Activated CD8-positive, alpha-beta T cell treated with anti-CD3 and anti-CD28 coated beads, Interleukin-2, amount 10 ng/mL, durations not matched to agents 7 days and 5 days (primary cell): ENCODE measurements at places on chromosomes 11 and 22. TPM values are rescaled to one million over a fixed set of nuclear protein-coding genes. Genes with fewer than 3 reads are reported as not detected.

DNA sequence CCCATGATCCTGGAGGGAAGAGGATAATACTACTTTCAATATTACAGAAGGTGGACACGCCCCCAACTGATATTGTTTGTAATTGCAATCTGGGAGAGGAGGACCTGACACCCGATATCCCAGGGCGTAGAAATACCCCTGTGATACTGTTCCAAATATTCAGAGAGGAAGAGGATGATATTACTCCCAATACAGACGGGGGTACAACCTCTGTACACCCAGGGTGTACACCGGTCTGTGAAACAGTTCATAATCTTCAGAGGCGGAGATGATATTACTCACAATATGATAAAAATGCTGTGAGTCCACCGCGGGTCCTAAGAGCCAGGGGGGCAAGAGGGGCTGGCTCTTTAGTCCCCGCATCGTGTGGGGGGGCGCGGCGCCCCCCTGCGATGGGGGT, 57.2 kb upstream of the ALDH3B2 start:
- H3K4me1 ChIP-seq, result peaks cover 7% of the 10 kb centered on the region
- DNase-seq, result no peak
- H3K27me3 ChIP-seq, result peaks cover 13% of the 10 kb centered on the region
- no peak overlapping the region for H3K27ac ChIP-seq
- no peaks in the 10 kb centered on the region for H3K36me3 ChIP-seq

The APOA4 gene
- not detected for total RNA-seq

- DNase-seq, result no peak
- no peak overlapping the region for H3K4me3 ChIP-seq
- no peak overlapping the region for H3K27ac ChIP-seq
- no peaks in the 10 kb centered on the region for H3K4me1 ChIP-seq
- no peaks in the 10 kb centered on the region for H3K36me3 ChIP-seq
These were observed 274.4 kb upstream of the SYN3 start for GRCh38 chr22:33332538-33332937.

GRCh38 chr11:100229086-100229485, 458.0 kb upstream of the ARHGAP42 start:
- H3K27me3 ChIP-seq, result no peaks in the 10 kb centered on the region
- no peaks in the 10 kb centered on the region for H3K36me3 ChIP-seq
- no peak overlapping the region for H3K4me3 ChIP-seq
- H3K4me1 ChIP-seq, result no peaks in the 10 kb centered on the region

The MRGPRE gene
- total RNA-seq, result not detected

DNA sequence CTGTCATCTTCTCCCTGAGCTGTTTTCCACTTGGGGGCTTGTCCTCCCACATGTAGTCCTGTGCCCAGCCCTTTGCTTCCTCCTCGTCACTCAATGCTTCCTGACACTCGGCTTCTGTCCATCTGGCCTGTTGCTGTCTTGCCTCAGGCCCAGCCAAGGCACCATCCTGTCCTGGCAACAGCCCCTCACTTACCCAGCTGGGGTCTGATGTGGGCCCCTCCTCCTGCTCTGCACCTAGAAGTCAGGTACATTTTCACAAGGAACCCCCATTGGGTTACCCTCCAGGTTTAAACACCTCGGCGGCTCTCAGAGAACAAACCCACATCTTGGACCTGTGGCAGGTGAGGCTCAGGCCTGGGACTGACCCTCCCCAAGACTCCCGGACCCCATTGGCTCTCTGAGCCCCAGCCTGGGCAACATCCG, 784.8 kb downstream of the TBC1D22A start:
- no peaks in the 10 kb centered on the region for H3K4me1 ChIP-seq
- H3K36me3 ChIP-seq, result no peaks in the 10 kb centered on the region
- H3K4me3 ChIP-seq, result no peak overlapping the region
- no peaks in the 10 kb centered on the region for H3K27me3 ChIP-seq

DNA sequence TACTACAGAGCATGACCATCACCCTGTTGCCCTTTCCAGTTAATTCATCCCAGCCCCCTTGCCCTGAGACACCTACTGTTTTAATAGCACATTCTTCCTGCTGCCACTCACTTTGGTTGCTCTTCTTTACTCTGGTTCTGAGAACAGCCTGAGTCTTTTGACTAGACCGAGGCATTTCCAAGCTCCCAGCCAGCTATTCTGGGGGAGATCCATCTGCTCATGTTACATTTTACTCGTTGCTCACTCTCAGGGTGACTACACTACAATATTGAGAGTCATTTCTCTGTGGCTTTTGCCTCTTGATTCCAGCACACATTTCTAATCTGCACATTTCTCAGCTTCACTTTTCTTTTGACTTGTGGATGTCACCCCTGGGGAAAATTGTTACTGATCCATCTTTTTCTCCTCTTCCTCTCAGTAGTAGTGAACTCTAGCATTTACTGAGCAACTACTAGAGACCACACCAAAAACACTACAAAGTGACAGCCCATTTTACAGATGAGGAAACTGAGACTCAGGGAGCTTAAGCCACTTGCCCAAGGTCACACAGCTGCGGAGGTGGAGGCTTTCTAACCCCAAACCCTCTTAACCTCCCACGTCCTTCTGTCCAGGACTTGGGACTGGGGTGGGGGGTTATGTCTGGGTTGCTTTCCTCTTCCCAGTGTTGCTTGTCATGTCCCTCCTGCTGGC, 117.8 kb downstream of the C11orf91 start:
- H3K4me3 ChIP-seq, result no peak overlapping the region
- no peaks in the 10 kb centered on the region for H3K36me3 ChIP-seq
- no peak overlapping the region for H3K27ac ChIP-seq

DNA sequence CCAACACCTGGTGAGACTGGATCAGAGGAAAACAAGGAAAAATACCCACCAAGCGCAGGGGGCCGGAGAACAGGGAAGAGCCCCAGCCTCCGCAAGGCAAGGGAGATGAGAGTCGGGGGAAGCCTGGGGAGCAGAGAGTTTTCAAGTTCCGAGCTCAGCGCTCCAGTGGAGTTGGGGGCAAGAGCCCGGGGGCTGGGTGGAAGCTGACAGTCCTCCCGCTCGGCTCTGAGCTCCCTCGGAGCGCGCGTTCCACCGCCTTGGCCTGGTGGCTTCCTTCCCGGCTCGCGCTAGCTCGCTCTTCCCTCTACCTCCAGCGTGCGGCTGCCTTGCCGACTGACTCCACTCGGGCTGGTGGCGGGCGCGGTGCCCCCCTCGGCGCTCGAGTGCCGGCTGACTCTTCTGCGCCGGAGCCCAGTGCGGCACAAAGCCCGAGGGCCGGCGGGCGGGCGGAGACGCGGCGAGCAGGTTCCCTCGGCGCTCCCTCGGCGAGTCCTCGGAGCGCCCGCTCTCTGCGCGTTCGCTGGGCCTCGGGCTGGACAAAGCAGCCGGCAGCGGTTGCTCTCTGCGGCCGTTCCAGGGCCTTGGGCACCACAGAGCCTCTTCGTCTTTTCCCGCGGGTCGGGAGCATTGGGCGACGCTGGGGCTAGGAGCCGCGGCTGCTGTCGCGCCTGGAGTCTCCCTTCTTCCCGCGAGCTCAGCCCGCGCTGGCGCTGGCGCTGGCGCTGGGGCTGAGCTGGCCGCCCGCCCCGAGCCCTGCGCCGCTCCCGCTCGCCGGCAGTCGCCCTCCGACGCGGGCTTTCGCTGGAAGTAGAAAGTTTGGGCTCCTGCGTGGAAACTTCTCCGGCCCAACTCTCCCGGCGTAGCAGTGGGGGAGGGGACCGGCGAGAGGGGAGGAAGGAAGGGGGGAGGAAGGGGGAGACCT, 1.0 kb downstream of the PAX6 start:
- H3K27ac ChIP-seq, result peak overlapping the region; percentile 70
- peak overlapping the region; percentile 43 for H3K4me3 ChIP-seq
- H3K27me3 ChIP-seq, result peaks cover 76% of the 10 kb centered on the region
- H3K4me1 ChIP-seq, result peaks cover 34% of the 10 kb centered on the region
- no peak for DNase-seq

The OR51E2 gene
- not detected for total RNA-seq

DNA sequence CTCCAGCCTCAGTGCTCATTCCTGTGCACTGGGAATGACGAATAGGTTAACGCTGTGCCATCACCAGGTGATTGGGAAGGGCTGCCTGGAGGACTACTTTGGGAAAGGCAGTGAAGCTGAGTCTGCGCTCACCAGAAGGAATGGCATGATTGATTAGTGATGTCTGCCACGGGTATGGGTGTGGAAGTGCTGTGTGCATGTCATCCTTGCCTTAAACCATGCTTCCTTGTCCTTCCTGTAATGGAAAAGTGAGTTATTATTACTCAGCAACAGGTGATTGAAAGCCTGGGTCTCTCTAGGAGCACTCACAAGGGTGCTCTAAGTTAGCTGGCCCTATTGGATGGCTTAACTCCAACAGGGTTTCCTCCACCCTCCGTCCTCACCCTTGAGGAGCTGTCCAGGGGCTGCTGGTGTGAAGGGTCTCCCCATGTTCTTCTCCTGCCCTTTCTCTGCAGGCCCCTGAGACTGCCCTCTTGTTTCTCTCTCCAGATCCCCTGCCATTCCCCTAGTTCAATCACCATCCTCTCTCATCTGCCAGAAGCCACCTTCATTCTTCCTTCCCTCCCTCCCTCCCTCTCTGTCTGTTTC, 121.9 kb upstream of the NECTIN1 start:
- DNase-seq, result no peak
- H3K4me1 ChIP-seq, result no peaks in the 10 kb centered on the region
- no peak overlapping the region for H3K4me3 ChIP-seq
- H3K27me3 ChIP-seq, result no peaks in the 10 kb centered on the region
